ENCODE measurements at places on chromosomes 12 and 14.

- no peak for DNase-seq
These were observed 237.6 kb upstream of the SFSWAP start for GRCh38 chr12:131473261-131473660.

DNA sequence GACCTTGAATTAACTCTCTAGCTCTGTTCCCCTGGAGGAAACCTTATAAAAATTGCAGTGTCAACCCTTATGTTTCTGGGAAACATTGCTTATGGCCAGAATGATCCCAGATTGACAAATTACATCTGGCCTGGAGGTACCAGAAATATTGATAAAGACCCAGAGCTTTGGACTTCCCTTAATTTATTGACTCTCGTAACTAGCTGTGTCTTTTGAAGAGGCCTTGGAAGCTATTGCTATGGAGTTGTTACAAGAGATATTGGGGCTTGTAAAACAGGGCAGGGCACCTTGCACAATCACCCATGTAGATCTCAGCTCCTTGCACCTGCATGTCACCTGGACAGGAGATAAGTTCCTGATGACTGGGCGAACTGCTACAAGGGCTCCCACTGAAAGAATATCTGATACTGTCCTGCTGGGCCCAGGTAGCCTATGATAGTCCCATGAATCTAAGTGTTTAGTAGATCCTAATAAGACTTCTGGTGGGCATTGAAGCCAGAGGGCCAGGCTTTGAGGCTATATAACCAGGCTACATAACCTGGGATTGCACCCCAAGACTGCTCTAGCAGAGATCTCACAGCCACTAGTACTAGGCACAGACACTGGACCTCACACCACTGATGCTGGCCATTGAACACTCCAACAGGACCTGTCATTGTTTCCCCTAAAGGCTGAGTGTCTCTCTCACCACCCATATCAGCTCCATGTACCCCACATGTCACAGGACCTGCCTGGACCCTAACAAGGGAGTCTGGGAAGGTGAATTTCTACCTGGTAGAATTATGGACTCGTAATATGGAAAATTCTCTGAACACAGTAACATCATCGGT is 135.7 kb upstream of the PWP1 start:
- no peak for DNase-seq

GRCh38 chr14:105171004-105171673 is 2.6 kb upstream of the JAG2 start:
- no peak for DNase-seq

- no peak for DNase-seq
These were observed 21.3 kb upstream of the RBM19 start for GRCh38 chr12:113987261-113988063.
